ENCODE measurements at places on chromosomes 1 and 21. TPM values are rescaled to one million over a fixed set of nuclear protein-coding genes. Genes with fewer than 3 reads are reported as not detected.

Gene CSF1
- polyA plus RNA-seq: 0.97 TPM

DNA sequence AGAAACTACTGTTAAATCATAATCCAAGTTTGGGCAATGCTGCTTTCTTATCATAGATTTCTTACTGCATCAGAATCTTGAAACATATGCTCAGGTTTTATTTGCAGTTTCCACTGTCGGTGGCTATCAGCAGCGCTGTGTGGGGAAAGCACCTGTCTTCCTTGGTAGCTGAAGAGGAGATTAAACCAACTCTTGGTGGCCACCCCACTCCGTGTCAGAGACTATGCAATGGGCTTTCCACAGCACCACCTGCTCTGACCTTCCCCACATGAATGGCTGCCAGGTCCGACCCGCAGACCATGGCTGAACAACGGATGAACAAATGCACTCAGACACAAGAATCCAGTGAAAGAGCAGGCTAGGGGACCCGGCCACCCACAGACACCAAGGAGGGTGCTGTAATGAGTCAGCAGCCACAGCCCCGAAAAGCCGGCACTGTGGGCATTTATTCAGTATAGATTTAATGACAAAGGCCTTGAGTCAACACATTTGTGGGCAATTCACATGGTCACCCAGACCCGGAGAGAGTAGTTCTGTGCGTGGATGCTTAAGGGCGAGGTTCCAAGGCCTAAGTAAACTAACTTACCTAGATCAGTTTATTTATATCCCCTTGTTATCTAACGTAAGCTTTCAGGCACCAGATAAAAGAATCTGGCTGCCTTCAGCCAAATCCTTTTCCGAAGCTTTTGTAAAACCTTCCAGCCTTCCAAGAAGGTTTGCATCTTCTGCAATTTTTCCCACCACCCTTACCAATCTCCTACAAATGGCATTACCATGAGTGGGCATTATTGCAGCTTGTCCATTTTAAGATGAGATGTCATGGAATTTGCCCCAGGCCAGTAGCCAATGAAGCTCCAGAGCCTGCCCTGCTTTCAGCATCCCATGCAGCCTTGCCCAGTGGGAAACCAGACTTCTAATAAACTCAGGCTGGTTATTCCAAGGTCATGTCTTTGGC, 82.7 kb downstream of the HLCS start:
- no peaks in the 10 kb centered on the region for H3K4me1 ChIP-seq
- no peaks in the 10 kb centered on the region for H3K27me3 ChIP-seq
- no peak for DNase-seq
- H3K4me3 ChIP-seq: no peak overlapping the region
- peaks cover 19% of the 10 kb centered on the region for H3K36me3 ChIP-seq

DNA sequence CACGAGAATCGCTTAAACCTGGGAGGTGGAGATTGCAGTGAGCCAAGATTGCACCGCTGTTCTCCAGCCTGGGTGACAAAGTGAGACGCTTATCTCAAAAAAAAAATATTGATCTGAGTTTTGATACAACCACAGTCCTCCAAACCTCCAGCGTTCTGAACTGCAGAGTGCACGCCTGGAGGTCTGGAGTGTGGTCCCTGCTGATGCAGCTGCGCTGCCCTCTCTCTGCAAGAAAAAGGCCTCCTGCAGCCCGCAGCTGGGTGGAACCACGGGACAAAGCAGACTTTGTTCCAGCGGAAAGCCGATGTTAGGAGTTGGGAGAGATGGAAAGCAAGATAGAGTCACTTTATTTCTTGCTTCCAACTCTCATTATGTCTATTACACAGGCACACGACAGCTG, 144.9 kb upstream of the SOD1 start:
- H3K27ac ChIP-seq: no peak overlapping the region
- no peaks in the 10 kb centered on the region for H3K36me3 ChIP-seq
- peaks cover 6% of the 10 kb centered on the region for H3K4me1 ChIP-seq

- no peak overlapping the region for H3K27ac ChIP-seq
- no peaks in the 10 kb centered on the region for H3K27me3 ChIP-seq
- H3K36me3 ChIP-seq: no peaks in the 10 kb centered on the region
- H3K4me1 ChIP-seq: peaks cover 14% of the 10 kb centered on the region
- no peak overlapping the region for H3K4me3 ChIP-seq
- DNase-seq: no peak
These were observed 292.2 kb downstream of the SMYD3 start for GRCh38 chr1:246214708-246215509.

GRCh38 chr21:32534113-32534512, 51.2 kb downstream of the TCP10L start:
- peaks cover 10% of the 10 kb centered on the region for H3K36me3 ChIP-seq
- no peak for DNase-seq
- H3K27me3 ChIP-seq: no peaks in the 10 kb centered on the region
- H3K4me3 ChIP-seq: no peak overlapping the region

GRCh38 chr1:223035724-223036478, 107.1 kb downstream of the TLR5 start:
- DNase-seq: no peak
- no peaks in the 10 kb centered on the region for H3K36me3 ChIP-seq
- H3K4me1 ChIP-seq: no peaks in the 10 kb centered on the region
- H3K27ac ChIP-seq: no peak overlapping the region

DNA sequence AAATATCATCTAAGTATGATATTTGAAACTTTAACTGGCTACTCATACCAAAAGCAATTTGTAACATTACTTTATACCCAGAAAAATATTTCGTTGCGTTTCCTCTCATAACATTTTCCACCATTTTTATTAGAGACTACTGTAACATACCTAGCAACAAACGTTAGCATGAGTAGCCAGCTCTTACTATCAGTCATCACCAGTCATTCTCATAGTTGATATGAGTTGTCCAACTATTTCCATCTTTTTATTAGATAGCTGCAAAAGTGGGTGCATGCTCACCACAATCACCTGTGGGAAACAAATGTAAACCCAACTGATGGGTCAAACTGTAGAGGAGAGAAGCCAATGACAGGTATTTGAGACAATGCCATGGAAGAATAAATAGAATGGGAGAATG, 114.6 kb downstream of the AKT3 start:
- no peak overlapping the region for H3K4me3 ChIP-seq
- no peak overlapping the region for H3K27ac ChIP-seq
- peaks cover 2% of the 10 kb centered on the region for H3K27me3 ChIP-seq
- no peaks in the 10 kb centered on the region for H3K36me3 ChIP-seq

Gene CACNA1S
- polyA plus RNA-seq: not detected

Gene ATP1A4
- polyA plus RNA-seq: not detected

Gene ARHGEF10L
- not detected for polyA plus RNA-seq

GRCh38 chr1:172220376-172220775, 200.1 kb upstream of the C1orf105 start:
- no peak overlapping the region for H3K27ac ChIP-seq
- peaks cover 2% of the 10 kb centered on the region for H3K27me3 ChIP-seq
- DNase-seq: no peak
- H3K4me1 ChIP-seq: no peaks in the 10 kb centered on the region

DNA sequence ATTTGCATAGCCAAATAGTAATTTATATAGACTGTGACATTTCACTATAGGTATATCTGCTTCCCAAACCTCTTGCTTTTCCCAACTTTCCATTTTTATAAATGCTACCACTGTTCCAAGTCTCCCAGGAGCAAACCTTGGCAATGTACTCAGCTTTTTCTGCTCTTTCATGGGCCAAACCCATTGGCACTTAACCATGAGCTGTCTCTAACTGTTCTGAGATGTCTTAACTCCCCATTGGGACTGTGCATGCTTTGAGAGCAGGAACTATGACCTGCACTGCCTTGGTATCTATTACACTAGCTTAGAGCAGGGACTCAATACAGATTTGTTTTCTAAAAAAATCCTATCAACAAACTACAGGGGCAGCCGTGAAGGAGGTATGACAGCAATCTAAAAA, 22.5 kb upstream of the KHDRBS1 start:
- DNase-seq: no peak
- no peaks in the 10 kb centered on the region for H3K36me3 ChIP-seq

- DNase-seq: no peak
- H3K36me3 ChIP-seq: no peaks in the 10 kb centered on the region
- H3K4me3 ChIP-seq: no peak overlapping the region
These were observed 26.9 kb downstream of the SPATA46 start for GRCh38 chr1:162349635-162350330.

DNA sequence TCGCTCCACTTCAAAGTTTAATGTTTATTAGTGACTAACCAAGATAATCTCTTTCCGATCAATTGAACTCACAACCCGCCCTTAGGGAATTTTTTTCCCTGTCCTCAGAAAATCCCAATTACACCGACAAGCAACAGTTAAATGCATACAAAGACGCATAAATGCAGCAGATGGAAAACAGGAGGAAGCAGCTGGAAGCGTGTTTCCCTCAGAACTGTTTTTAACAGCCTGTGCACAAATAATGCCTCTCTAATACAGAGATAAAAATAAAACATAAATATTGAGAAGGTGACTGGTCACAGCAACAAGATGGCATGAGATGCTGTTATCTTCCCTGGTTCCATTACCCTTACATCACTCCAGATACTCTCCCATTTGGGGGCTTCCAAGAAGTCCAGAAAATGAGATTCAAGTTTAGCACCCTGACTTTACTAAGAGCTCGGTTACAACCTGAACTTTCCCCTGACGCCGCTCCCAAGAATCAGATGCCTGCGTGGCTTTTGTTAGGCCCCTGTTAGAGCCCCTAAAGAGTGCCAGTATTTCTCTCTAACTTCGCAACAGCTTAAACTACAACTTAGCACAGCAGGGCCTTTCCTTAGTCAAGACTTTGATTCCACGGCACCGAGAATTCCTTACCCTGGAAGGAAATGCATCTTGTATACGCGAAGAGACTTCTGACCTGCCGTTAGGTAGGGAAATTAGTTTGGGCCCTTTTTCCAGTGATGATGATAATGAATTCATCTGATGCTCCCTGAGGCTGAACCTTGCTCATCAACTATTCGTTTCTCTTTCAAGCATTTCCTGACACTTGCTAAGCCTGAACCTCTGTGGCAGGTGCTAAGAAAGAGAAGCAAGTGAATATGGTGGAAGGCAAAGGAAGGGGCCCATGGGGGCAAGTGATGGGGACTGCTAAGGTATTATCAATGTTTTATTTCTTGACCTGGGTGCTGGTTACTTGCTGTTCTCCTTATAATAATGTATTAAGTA, 137.7 kb upstream of the SMYD2 start:
- no peaks in the 10 kb centered on the region for H3K4me1 ChIP-seq
- no peak overlapping the region for H3K27ac ChIP-seq
- H3K36me3 ChIP-seq: no peaks in the 10 kb centered on the region
- H3K27me3 ChIP-seq: peaks cover 2% of the 10 kb centered on the region
- no peak overlapping the region for H3K4me3 ChIP-seq

Gene FAM3B
- polyA plus RNA-seq: not detected

Gene EIF3I
- polyA plus RNA-seq: 189 TPM

Gene TCHHL1
- polyA plus RNA-seq: not detected

- DNase-seq: peak; percentile 16
- H3K27ac ChIP-seq: peak overlapping the region; percentile 52
- peaks cover 22% of the 10 kb centered on the region for H3K4me1 ChIP-seq
These were observed 53.6 kb upstream of the MUTYH start for GRCh38 chr1:45393718-45394302.

DNA sequence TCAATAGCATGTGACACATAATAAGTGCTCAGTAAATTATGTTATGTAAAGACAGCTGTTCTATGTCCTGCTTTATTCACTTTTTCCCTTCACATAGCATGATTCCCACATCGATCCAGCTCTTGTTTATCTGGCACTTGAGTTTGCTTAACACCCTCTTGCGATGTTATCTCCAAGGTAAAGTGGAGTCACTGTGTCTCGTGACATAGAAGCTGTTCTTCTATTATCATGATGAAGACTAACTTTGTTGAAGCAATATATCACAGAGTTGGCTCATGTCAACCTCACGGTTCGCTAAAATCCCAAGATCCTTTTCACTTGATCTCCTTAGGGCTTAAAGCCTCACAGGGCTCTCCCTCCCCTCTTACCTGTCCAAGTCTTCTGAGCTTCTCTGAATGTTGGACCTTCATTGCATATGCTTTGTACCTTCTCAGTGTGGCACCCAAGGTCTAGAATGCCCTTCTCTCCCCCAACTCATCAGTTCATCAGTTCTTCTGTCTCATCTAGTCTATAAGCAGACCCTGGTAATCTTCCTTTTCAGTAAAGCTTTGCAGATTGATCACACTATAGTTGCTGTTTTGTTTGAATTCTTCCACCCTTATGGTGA, 38.0 kb downstream of the PLXNA2 start:
- no peak overlapping the region for H3K27ac ChIP-seq
- no peaks in the 10 kb centered on the region for H3K36me3 ChIP-seq
- H3K4me3 ChIP-seq: no peak overlapping the region
- no peaks in the 10 kb centered on the region for H3K4me1 ChIP-seq
- DNase-seq: no peak

Gene WNT2B
- 0.03 TPM for polyA plus RNA-seq

Gene LCE1D
- not detected for polyA plus RNA-seq

DNA sequence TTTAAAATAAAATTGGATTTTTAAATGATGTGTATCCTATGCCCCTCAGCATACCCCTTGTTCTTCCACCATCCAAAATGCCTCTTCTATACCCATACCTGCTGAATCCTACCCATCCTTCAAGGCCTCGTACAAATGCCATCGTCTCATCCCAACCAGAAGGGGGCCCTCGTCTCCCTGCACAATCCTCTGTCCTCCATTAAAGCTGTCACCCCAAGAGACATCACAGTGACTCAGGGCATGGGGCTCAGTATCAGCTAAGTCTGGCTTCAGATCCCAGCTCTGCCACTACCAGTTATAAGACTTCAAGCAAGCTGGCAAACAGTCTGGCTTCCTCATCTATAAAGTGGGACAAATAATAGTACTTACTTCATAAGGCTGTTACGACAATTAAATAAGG, 23.8 kb downstream of the IGFN1 start:
- no peaks in the 10 kb centered on the region for H3K4me1 ChIP-seq
- H3K27ac ChIP-seq: no peak overlapping the region
- no peaks in the 10 kb centered on the region for H3K36me3 ChIP-seq
- no peak for DNase-seq

Gene ZNF124
- polyA plus RNA-seq: 2.7 TPM

DNA sequence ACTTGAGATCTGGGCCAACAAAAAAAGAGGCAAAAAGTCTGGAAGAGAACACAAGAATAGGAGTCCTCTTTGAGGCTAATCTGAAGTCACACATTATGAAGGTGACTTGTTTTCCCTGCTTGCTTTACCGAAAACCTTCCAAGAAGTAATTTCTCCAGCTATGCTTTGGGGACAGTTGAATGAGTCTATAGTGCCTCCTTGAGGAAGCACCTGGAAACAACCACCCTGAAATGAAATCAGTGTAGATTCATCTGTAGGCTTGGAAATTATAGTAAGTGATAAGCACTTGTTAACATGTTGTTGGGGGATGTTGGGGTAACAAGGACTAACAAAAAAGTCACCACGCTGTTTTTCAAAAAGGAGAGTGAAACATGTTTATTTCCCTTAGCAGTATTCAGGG, 23.4 kb upstream of the RPTN start:
- no peak overlapping the region for H3K27ac ChIP-seq
- H3K36me3 ChIP-seq: no peaks in the 10 kb centered on the region
- no peaks in the 10 kb centered on the region for H3K4me1 ChIP-seq
- no peaks in the 10 kb centered on the region for H3K27me3 ChIP-seq

DNA sequence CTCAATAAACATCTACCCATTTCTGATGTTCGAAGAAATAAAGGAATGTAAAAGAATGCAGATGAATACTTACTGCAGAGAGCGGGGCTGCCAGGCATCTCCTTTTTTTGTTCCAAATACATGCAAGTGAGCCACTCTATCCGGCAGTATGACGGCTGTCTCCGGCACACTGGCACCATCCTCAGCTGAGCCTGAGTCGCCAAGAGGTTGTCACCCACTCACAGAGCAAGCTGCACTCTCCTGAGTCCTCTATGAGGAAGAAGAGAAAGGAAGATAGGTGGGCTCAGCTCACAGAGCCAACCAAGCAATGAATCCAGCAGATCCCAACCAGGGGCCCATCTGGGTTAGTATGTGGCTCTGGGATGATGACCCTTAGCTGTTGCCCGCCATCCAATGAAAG, 65.3 kb downstream of the CD46 start:
- peaks cover 17% of the 10 kb centered on the region for H3K4me1 ChIP-seq
- no peak overlapping the region for H3K4me3 ChIP-seq
- H3K27ac ChIP-seq: no peak overlapping the region
- DNase-seq: no peak
